Activated naive CD8-positive, alpha-beta T cell treated with anti-CD3 and anti-CD28 coated beads, Interleukin-2, amount 50 U/mL, for 16 hours (primary cell): ENCODE measurements at places on chromosomes 5 and 9.

GRCh38 chr9:8706531-8706930 is 907.0 kb upstream of the DMAC1 start:
- DNase-seq = no peak

DNA sequence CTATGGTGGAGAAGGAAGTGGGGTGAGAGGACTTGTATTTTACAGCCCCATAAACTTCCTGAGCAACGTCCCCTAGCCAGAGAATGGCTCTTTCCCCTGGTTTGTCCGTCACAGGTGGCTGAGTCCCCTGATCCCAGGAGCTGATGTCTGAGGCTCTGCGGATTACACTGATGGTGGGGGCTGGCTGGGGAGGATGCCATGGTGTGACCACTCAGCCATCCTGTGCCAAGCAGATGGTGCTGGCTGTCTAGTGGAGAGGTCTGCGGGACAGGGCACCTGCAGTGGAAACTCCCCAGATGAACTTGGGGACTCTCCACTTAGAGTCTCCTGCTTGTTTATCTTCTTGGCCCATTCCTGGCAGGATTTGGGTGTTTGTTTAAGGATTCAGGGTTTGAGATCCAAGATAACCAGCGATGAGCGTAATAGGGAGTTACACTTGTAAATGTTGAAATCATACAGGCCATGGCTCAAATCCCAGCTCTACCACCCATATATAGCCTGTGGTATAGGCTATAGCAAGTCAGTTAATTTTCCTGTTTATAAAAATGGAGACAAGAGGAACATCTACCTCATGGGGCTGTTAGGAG is 4.7 kb upstream of the PTGS1 start:
- DNase-seq = no peak

GRCh38 chr9:133113163-133113948 is 7.7 kb downstream of the RALGDS start:
- DNase-seq = no peak

- no peak for DNase-seq
Measured at GRCh38 chr5:162372256-162372655, 304.7 kb downstream of the GABRG2 start.

GRCh38 chr5:162911873-162912272 is 525.5 kb upstream of the CCNG1 start:
- no peak for DNase-seq

DNA sequence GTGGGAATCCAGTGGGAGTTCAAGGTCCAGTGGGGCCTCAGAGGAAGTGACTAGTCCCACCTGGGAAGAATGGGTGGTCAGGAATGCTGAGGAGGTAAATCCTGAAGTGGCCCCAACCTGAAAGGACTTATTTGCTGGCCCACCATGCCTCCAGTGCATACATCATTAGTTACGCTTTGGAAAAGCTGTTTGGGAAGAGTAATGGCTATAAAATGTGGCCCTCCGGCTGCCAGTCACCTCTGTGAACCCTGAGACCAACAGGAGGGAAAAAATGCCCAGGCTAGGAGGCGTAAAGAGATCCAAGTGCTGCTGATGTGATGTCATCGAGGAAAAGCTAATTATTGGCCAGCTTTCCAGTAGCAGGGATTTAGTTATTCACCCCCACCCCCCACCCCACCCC is 2.7 kb upstream of the SLC26A2 start:
- DNase-seq = no peak

DNA sequence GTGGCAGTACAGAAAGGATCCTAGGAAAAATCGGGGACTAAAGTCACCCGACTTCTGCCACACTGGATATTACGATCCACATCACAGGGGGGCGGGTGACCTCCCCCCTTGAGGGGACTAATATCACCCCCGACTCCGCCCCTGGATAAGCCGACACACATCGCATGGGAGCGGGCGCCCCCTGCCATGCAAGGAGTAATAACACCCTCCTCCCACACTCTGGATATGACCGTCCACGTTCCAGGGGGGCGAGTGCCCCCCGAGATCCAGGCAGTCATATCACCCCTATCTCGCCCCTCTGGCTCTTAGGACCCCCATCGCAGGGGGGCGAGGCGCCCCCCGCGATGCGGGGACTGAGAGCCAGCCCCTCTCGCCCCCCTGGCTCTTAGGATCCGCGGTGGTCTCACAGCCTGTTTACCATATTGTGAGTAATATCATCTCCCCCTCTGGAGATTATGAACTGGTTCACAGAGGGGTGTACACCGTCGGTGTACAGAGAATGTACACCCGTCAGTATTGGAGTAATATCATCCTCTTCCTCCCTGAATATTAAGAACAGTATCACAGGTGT is 423.0 kb downstream of the DIRAS2 start:
- no peak for DNase-seq

DNA sequence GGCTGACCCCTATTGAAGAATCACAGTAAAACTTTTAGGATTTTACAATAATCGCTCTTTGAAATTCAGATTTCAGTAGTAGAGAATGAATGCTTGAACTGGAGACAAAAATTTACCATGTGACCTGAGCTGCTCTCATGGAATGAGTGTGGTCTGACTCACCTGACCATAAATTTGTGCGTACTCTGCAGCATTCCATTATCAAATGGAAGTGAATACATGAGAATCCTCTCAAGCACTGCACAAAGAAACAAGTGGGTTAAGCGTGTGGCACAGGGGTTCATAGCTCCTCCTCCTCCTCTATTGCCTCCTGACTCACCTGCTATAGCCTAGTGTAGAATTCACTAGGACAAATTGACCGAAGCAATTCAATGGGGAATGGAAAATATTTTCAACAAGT is 269.8 kb upstream of the CDH9 start:
- DNase-seq = no peak

- no peak for DNase-seq
Measured at GRCh38 chr5:143871672-143872071, 59.7 kb downstream of the HMHB1 start.

GRCh38 chr5:39829441-39829840 is 404.7 kb upstream of the DAB2 start:
- no peak for DNase-seq

GRCh38 chr5:369151-369868 is 47.8 kb downstream of the AHRR start:
- no peak for DNase-seq

DNA sequence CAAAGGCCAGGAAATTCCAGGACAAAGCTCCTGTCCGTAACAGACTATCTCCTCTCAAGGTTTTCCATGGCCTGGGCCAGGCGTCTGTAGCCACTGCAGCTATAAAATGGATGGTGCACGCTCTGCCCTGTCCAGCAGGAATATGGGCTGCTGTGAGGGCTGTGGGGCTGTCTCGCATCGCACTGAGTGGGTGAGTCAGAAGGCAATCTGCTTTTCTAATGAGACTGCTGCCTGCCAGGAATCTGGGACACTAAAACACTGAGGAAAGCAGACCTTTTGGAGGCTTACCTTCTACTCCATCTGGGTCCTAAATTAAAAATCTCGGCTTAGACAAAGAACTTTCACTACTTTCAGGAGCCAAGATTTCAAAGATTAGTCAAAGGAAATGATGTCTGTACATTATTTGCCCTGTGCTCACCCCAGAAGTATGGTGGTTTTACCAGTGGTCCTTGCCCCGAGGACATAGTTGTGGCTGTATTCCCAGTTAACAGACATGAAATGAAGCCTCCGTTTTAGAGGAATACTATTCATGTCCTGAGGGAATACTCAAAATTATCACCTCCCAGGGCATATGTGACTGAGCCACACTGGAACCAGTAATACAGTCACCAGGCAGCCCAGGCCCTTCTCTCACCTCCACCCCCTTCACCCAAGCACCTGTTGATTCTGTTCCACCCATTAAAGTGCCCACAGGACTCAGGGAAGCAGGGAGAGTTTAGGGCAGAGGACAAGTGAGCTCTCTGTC is 56.4 kb downstream of the PFDN1 start:
- no peak for DNase-seq

DNA sequence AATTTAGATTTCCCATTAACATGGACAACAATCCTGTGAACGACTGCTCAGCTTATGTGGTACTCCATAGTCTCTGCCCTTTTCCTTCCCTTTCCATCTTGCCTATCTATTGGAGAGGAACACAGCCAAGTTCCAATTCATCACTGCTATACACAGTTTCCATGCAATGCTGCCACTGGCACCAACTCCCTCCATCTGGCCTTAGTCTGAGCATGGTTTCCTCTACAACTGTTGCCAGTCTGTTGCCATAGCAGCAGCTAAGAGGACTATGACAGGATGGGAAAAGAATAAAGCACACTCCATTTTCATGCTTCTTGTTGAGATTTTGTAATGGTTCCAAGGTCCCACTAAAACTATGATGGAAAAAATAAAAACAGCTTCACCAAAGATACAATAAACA is 189.0 kb downstream of the HCN1 start:
- DNase-seq = no peak

DNA sequence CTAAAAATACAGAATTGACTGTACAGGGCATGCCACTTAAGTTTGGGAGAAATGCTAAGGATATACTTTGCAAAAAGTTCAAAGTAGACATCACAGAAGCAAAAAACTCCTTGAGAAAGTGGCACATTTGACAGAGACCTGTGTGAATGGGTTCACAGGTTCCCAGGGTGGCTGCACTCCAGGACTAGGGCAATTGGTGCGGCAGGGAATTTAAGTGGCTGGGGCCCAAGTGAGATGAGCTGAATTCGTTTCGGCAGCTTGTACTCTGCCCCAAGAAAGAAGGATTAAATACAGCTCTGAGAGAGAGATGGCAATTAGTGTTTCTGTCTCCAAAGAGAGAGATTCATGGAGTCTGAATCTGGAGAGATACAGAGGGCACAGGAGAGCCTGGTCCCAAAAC is 280.1 kb downstream of the FBXL17 start:
- DNase-seq = no peak

DNA sequence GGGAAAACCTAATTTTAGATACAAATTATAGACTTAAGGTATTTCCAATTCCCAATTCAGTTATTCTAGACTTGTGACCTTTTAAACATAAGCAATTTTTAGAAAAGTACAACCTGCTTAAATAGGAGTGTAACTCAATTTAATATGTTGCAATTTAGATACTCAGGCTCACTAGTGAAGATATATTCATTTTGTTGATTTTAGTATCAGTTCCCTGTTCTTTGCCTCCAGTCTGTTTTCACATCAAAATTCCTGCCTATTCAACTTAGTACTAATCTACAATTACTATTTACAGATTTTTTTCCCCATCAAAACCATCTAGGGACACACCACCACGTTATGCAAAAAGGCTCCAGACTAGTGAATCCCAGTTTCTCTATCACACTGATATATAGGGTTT is 30.4 kb downstream of the PWWP2A start:
- no peak for DNase-seq

DNA sequence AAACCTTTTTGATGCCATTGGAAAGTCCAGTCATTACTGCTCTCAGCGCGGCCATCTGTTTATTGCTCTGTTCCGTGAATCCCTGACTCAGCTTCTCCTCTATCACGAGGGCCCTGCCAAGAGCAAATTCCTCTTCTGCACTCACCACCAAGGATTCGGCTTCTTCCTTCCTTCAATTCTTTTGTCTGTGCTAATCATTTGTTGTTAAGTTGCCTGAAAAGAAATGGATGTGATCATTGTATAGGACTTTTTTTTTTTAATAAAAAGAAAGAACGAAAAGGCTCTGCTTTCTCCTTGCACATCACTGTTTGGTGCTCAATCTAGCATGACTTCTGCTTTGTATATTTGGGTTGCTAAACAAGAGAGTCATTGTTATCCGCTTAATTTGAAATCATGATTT is 128.7 kb upstream of the PIK3R1 start:
- DNase-seq = no peak

DNA sequence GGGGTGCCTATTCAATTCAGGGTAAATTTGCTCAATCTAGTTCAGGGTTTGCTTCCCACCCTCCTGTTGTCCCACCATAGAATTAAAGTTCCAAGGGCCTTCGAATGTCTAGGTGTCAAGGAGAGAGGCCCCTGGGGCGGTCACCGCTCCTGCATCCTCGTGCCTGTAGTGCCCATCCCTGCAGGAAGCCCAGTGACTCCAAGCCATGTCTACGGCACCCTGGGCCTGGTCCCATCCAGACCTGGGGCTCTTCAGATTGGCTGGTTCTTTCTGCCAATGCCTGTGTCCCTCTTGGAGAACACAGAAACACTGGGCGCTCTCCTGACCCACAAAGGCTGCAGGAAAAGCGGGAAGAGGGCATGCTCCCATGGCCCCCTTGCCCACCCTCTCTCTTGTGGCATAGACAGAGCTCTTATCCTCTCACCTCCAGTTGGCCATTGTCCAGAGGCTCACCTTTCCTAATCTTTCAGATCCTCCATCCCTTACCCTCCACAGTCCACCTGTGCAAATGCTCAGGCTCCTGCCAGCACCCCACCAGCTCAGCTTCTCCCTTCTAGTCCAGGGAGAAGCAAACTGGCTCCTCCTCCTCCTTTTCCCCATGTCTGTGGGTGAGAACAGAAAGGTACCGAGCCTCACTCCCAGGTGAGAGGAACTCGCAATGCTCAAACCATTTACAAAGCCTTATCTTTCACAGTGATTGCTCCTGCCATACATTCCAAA is 253.0 kb upstream of the IRX2 start:
- no peak for DNase-seq

DNA sequence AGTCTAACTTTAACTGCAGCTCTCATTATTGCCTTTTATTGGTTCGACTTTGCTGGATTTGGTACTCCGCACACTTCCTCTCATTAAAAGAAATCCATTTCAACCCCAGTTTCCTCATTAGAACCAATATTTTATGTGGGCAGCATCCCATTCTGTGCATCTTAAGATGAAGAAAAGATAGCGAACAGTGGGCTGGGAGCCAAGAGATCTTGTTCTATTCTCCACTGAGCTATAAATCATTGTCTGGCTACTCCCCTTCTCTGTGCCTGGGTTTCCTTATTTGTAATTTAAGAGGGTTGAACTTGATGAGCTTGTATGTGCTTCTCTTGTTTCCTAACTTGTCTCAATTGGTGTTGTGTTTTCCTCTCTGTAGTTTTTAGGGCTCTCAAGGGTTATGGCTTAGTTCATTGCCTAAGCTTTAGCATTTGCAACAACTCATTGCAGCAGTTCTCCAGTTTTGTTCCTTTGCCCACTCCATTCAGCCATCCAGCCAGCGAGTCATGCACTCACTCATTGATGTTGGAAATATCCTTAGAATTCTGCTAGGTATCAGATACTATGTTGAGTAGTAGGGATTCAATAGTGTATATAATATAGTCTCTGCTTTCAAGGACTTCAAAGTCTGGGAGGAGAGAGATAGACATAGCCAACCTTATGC is 273.3 kb upstream of the TNC start:
- DNase-seq = no peak

GRCh38 chr5:141560725-141561483 is 57.9 kb downstream of the DIAPH1 start:
- DNase-seq = no peak

DNA sequence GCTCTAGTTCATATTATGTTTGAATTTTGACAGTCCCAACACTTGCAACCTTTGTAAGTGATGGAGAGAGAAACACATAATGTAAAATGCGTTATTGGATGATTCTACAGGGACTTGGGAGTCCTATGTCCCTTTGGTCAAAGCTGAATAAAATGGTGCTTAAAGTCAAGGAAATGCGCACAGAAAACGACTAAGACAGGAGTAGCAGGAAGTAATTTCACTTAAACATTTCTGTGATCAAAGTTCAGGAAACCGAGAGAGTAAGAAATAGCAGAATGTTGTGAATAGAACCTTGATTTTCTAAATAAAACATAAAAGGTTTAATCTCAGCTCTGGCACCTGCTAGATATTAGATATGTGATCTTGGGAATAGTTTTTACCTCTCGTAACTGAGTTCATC is 2339.2 kb downstream of the MAT2B start:
- no peak for DNase-seq

GRCh38 chr9:129060991-129061390 is 19.9 kb upstream of the DOLPP1 start:
- DNase-seq = no peak
